ENCODE measurements at places on chromosomes 6 and 20.

DNA sequence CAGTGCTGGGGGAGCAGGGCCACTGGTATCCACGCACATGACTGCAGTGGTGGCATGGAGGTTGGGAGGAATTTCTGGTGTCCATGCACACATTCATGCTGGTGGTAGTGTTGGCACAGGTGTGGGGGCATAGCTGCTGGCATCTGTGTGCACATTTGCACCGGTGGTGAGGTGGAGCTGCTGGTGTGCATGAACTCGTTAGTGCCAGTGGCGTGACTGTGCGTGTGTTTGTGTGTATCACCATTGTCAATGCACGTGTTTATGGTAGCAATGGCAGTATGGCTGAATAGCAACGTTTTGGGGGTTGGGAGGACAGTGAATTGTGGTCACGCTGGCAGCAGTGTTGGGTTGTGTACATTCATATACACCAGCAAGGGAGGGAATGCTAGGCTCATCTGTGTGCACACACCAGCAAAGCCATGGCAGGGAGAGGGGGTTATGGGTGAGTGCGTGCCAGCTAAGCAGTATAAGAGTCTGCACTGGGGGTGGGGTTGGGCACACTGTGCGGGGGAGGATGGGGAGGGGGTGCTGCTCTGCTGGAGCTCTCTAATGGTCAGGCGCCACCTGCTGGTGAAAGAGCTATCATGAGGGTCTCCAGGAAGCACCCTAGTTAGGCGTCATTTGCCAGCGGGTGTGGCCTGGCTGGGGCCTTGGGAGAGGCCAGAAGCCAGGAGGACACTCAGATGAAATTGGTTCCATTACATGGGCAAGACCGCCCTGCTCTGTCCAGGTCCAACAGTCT lies 626.1 kb upstream of the ID4 start:
- DNase-seq: no peak

- DNase-seq: no peak
Measured at GRCh38 chr20:37935435-37935834, 32.5 kb downstream of the VSTM2L start.

DNA sequence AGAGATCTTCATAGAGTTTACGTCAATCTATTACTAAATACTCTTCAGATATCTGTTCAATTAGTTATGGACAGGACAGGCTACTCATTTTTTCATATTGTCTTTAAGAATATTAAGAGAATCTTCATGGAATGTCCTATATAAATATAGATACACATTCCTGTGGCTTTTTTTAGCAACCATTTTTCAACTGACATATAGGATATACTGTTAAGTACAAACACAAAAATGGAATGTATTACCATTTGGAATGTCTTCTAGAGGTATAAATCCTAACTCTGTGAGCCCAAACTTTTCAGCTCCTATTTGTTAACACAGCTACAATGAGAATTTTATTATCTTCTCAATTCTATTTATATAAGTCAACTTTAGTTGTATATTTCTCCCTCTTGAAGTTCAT lies 239.6 kb upstream of the DEFB112 start:
- no peak for DNase-seq

DNA sequence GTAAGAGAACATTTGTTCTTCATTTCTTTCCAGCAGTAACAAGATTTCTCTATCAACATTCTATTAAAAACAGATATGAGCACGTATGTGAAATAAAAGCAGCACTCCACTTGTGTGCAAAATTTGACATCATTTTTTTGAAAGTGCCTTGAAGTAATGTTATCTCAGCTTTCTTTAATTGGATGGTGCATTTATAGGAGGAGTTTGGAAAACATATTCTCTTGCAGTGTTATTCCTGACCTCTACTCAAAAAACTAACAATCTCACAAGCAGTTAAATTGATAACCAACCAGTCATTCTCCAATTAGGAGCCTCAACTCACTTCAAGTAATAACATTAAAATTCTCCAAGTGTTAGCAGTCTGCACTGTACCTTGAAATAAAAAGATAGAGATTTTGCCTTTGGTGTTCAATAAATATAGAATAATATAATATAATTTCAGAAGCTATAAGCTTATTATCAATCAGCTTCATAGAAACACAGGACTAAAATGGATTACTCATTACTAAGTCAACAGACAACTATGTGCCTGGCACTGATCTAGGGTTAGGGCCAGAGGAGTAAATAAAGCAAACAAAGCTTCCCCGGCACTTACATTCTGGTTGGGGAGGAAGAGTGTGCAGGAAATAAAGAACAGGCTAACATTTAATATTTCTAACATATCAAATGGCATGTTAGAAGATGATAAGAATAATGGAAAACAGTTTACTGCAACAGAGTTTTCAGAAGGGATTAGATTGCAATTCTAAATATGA lies 149.0 kb upstream of the SGK1 start:
- DNase-seq: peak; percentile 34

DNA sequence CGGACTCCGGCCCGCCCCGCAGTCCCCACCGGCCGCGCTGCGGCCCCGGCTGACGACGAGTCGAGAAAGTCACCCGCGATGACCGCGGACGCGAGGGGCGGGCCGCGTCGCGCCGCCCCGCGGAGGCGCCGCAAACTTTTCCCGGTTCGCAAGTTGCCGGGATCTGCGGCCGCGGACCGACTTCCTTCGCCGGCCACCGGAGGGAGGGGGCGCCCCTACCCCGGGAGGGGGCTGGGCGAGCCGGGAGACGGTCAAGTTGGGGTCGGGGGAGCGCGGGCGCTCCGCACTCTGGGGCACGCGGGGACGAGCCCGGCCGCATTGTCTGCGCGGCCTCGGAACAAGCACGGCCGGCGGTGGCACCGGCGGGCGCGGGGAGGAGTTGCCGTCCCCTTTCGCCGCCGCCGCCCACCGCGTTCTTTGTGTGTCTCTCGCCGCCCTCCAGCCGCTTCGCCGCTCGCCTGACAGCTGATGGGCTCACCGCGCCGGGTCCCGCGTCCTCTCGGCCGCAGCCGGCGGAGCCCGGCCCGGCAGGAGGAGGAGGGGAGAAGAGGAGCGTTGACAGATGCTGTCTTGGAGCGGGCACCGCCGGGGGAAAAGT lies 131.6 kb downstream of the OGFRL1 start:
- DNase-seq: no peak

- DNase-seq: peak; percentile 26
Measured at GRCh38 chr6:34663831-34664255, 32.7 kb downstream of the ILRUN start.

DNA sequence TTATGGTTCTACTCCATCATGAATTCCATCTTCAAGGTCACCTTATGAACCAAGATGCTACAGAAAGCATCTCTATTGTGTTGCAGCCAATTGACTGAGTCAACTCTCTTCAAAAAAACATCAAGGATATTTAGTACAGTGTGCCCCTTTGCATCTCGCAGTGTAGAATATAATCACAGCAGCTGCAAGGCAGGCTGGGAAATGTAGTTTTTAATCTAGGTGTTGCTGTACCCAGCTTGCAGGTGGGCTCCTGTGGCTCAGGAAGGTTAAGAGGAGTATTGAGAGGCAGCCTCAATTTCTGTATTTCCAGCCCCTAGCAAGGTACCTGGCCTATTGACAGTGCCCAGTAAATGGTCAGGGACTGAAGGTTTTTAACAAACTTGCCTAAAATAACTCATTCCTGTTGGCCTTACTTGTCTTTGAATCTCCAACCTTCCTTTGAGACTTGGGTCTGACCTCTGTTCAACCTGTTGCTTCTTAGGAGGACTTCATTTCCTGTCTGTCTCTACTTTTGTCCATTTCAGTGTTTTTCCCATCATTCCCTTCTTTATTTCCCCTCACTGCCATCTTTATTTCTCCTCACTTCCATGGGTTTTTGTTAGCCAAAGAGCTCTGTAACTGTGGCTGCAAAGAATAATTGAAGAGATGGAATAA lies 150.5 kb downstream of the DNAH8 start:
- no peak for DNase-seq

DNA sequence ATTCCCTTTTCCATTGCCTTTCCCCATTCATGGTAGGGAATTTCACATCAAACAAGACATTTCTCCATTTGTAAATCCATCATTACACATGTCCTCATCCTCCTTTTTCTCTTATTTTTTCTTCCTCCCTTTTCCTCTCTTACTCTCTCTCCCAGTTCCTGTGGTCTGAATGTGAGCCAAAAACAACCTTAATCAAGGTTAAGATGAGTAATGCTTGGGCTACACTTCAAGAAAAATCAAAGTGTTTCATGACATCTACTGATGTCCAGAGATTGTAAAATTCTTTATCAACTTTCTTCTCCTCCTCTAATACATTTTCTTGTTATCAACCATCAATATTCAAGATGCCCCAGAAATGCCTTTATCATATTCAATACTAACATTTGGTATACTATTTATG lies 208.0 kb upstream of the PRND start:
- peak; percentile 62 for DNase-seq

DNA sequence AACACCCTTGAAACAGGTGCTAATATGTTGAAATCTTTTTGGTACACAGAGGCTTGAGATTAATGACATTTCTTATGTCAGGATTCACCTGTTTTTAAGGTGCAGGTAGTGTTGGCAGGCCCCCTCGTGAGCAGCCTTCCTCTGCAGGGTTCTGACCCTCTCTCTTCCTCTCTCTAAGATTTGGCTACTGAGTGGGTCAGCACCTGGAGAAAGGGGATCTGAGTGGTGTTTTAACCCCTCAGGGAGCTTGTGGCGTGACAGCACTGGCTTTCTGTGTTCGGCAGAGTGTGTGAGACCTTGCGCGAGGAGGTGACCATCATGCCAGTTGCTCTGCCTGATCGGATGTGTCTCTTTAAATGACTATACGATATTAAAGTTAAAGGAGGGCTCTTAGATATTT lies 37.1 kb downstream of the HIVEP1 start:
- no peak for DNase-seq

GRCh38 chr20:13054011-13054410 lies 45.2 kb downstream of the SPTLC3 start:
- DNase-seq: peak; percentile 2

DNA sequence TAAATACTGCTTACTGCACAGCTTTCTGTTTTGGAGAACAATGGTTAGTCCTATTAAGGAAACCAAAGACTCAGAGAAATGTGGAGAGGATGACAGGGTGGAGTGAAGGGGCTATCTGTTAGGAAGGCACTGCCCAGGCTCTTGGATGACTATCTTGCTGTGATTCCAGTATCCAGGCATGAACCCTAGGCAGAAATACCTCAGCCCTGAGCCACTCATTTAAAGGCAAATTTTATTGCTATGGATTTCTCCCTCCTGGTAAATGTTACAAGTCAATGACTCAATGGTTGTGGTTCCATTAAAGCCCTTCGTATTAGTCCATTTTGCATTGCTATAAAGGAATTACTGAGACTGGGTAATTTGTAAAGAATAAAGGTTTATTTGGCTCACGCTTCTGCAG lies 25.9 kb downstream of the ADGRF4 start:
- no peak for DNase-seq

DNA sequence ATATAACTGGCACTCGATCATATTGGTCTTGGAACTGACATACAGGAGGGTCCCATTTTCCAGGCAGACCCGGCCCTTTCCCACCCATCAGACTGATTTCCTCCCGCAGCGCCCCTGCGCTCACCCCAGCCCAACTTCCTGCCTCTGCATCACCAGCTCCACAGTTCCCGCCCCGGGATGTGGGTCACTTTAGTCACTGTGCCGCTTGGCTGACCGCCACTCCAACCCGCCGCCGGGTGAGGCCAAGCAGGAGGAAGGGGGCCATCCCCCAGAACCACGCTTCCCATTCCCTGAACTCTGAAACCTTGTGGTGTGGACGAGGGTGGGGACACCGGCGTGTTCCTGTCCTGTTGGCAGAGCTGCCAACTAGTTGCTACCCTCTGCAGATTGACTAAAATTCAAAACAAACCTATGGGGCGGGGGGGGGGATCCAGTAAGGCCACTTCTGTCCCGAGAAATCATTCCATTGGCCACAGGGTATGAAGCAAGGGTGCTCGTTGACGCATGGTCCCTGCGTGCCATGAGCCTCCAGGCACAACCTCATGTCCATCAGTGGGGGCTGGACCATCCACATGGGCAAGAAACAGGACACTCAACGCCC lies 12.3 kb downstream of the TGM2 start:
- DNase-seq: peak; percentile 24

DNA sequence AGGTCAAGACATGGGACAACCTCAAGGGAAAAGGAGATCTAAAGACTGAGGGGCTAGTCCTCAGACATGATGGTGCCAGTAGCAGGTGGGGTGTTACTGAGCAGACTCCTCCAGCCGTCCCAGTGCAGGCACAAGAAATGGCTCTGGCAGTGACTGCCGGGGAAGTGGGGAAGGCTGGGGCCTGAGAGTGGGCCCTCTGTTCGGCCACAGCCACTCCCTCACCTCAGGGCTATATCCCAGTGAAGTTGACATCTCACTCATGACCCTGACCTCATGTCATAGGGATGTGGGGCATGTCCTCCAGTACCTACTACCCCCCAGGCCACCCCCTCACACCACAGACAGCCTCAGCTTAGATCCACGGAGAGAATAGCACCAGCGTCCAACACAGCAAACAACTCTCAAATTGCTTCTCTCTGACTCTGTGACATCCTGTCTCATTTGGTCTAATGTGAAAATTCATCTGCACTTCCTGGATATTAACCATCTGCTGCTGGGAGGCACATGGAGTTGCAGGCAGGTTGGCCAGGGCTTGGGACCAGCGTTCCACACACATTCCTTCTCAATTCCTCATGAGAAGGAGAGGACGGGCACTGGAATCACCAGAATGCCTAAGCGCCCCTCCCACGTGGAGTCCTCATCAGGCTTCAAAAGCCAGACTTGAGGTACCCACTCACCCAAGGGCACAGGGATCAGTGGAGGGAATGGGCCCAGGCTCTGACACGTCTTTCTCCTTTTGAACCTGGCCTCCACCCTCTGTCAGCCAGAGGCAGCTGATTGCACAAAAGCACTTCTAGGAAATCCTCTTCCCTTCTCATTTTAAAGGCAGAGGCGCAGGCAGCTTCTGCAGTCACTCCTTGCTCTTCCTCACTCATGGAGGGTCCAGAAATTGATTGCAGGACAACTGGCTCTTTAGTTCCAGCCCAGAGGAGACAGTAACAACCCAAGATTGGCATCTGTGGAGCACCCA lies 163.6 kb upstream of the CST7 start:
- DNase-seq: peak; percentile 43

- DNase-seq: no peak
Measured at GRCh38 chr6:134714113-134714512, 235.8 kb downstream of the ALDH8A1 start.

DNA sequence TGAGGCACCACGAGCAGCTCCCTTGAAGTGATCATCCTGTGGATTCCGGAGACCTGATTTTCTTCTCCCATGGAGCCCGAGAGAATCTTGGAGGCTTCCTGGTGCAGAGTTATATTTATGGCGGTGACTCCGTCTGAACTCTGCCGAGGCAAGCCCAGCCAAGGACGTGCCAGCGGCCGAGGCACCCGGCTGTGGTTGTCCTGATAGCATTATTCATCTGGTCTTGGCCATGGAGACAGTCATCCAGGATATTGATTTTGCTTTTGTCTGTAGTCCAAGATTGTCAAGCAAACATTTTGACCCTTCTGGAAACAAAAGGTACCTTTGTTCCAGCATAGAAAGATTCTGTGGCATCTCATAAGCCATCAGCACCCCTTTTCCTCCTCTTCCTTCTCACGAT lies 163.3 kb downstream of the SCML4 start:
- DNase-seq: no peak

GRCh38 chr20:1784586-1784985 lies 110.6 kb upstream of the SIRPA start:
- no peak for DNase-seq

- no peak for DNase-seq
Measured at GRCh38 chr6:33722103-33722623, 10.7 kb upstream of the UQCC2 start.

GRCh38 chr20:61531553-61532345 lies 279.7 kb downstream of the CDH4 start:
- DNase-seq: no peak
